ENCODE measurements at places on chromosomes 7 and 10.

DNA sequence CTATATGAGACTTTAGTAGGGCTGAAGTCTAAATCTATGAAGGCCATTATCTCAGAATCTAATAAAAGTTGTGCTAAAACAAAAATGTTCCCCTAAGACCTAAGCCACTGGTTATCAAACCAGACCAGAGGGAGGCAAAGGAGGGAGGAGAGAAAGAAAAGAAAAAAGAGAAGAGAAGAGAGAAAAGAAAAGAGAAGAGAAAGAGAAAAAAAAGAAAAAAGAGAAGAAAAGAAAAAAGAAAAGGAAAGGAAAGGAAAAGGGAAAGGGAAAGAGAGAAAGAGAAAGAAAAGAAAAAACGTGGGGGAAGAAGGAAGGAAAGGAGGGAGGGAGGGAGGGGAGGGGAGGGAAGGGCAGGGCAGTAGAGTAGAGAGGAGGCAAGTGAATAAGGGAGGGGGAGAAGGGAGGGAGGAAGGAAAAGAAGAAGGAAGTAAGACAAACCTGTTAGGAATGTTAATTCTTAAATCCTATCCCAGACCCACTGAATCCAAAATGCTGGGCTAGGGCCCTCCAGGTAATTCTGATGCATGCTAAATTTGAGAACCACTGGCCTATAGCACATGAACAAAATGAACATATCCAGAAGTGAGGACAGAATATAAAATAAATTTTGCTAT, 98.9 kb downstream of the TPK1 start:
- no peak for DNase-seq

DNA sequence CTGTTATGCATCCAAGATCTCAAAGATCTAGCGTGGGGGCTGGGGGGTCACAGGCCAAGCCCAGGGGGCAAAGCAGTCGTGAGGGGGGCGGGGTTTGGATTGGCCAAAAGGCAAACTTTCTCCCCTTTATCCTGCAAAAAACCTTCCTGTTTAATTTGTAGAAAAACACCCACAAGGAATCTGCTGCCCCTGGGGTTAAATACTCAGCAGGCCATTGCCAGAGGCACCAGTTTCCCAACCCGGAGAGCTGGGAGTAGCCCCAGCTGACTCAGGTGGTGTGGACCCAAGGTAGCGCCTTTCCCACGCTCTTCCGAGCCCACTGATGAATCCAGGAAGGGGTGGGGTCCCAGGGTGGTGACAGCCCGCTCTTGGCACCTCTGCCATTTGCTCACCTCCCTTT, 21.4 kb downstream of the KCP start:
- no peak for DNase-seq

- DNase-seq: no peak
Observed at GRCh38 chr7:37683246-37684120, at the start of gene GPR141. Gene GPR141 (plus strand): TSS chr7:37683766. CDS start chr7:37740394, 56,628 bp downstream.

DNA sequence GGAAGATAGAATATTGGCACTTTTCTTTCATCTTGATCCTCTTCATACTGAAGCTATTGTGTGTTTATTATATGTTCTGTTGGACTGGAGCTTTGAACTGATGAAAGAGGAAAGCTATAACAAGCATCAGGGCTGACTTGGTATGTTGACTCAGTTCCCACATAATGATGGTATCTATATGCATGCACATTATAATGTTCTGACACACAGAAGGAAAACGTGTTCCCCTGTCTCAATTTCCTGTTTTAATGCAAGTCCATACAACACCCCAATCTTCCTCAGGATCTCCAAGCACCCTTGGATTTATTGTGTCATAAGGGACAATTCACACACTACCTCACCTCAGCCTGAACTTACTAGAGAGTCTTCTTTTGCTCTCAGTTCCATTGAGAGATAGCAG, 8.3 kb upstream of the WASL start:
- DNase-seq: no peak

DNA sequence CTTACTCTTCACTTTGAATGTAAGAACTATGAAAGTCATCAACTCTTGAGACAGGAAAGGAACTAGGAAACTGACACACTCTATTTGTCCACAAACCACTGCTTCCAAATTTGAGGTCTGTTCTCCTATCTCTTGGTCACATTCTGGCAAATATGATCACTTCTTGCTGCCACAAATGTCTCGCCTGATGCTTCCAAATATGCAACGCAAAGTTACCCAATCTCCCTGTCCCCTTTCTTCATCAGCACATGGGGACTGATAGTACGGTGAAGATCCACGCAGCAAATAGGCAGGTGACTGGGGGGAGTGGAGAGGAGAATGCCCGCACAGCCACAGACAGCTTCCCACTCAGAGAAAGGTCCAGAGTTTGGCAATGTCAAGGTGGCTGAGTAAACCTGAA, 92.6 kb upstream of the TCF7L2 start:
- DNase-seq: no peak

DNA sequence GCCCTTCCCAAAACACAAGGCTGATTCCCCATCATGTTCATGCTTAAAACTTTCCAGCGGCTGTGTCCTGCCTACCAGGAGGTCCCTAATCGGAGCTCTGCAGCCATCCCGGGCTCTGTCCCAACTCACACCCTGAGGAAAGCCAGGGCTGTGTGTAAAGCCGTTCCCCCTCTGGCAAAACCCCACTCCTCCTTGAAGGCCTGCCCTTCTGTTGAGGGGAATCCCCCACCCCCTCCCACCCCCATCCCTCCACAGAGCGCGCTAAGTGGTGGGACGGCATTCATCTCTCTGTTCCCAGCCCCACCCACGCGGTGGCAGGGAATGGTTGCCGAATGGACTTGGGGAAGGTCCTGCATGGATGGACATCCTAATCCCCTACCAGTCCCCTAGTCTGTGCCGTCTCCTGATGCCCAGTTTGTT, 667 bp upstream of the TMEM120A start:
- no peak for DNase-seq

DNA sequence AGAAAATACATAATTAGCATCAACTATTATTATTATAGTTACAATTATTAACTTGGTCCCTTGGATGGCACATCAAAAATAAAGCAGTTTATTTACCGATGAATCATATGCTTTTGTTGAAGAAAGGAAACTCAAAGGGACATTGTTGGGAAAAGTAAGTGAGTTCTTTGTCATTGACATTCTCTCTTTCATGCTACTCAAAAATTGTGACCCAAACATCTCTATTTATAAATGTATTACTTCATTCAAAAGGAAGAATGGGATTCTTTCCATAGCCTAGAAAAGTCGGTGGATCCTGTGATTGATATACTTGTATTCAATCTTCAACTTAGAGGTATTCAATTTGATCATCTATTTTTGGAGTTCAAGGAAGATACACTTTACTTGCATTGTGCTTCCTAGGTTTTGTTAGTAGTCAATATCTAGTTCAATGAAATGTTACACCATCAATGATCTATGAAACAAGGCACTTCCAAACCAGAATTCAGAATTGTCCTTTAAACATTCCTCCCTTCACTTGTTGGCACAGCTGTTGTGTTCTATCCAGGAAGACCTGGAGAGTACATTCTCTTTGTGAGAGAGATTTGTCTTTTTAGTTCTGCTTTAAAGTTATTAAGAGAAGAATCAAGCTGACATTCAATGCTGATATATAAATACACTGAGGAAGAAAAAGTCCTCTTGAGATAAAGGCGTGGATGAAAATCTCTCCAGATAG, 235.2 kb downstream of the TMEM26 start:
- DNase-seq: no peak

- DNase-seq: no peak
Observed at GRCh38 chr7:20745702-20746101, 41.0 kb downstream of the SP8 start.

- DNase-seq: no peak
Observed at GRCh38 chr10:20767028-20767427, 130.1 kb downstream of the NEBL start.

DNA sequence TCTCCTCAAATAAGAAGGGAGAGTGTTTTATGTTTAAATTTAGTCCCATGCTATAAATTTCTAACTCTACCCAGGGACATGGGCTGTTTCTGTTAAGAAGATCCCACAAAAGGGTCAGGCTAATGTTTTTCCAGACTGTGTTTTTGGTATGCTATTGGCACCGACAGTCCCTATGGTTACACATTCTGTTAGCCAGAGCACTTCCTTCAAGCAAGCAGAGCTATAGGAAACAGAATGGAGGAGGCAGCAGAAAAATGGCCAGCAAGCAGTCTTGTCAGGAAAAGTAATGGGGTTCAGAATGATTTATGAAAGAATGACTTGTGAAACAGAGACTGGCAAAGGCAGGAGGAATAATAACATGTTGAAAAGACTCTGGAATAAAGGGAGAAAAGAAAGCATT, 44.8 kb upstream of the PHYHIPL start:
- no peak for DNase-seq

GRCh38 chr10:48610585-48611093, 5.8 kb upstream of the ARHGAP22 start:
- DNase-seq: no peak

DNA sequence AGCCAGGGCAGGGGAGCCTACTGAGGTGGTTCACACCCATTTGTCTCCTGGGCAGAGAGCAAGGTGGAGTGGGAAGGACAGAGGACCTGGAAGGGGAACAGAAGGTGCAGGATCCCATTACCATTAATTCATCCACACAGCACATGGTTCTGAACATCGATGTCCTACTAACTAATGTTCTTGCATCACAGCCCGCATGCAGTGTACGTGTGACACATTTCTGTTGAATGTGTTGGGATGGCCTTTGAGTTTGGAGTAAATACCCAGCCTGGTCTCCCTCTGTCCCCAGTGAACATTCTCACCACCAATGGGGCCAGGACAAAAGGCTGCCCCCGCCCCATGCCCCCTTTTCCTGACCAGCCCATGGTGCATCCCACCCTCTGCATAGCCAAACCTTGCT, 46.3 kb downstream of the FAM241B start:
- no peak for DNase-seq

- no peak for DNase-seq
Observed at GRCh38 chr10:1361411-1362105, 305.4 kb downstream of the WDR37 start.

DNA sequence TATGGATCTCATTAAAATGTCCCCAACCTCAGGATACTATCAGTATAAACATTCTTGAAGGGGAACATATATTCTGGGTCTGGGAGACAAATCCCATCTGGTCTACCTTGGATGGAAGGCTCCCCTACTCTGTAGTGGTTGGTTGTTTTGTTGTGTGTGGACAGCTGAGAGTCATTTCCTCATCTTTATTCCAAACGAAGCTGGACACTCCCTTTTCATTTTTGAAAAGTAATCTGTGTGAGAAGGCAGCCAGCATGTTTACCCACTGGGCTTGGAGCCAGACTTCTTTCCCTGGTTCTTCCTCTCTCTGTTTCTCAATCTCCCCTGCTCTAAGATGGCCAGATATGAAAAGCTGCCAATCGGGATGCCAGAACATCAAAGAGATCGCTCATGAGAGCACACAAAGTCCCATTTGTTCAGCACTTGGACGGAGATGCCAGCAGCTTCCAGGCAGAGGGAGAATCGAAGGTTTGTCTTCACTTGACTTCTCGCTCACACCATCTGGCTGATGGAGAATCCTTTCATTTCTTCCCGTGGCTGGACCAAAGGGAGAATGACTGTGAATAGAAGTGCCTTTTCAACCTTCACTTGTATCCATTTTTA, 108.1 kb upstream of the AGR3 start:
- DNase-seq: peak; percentile 83

DNA sequence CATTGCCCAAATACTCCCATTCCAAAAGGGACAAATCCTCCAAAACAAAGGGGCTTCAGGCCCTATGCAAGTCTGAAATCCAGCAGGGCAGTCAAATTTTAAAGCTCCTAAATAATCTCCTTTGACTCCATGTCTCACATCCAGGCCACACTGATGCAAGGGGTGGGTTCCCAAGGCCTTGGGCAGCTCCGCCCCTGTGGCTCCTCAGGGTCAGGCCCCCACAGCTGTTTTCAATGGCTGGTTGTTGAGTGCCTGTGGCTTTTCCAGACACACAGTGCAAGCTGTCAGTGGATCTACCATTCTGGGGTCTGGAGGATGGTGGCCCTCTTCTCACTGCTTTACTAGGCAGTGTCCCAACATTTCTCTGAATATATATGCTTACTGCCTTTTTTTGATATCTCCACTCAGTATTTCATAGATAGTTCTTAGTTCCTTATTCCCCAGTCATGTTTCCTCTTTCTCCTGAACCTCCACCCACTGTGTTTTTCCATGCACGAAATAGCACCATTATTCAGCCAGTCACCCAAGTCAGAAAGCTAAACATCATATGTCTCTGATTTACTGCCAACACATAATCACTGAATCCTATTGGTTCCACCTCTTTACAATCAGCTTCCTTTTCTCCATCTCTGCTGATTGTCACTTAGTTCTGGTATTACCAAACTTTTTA, 172.6 kb upstream of the CACNA2D1 start:
- DNase-seq: no peak

DNA sequence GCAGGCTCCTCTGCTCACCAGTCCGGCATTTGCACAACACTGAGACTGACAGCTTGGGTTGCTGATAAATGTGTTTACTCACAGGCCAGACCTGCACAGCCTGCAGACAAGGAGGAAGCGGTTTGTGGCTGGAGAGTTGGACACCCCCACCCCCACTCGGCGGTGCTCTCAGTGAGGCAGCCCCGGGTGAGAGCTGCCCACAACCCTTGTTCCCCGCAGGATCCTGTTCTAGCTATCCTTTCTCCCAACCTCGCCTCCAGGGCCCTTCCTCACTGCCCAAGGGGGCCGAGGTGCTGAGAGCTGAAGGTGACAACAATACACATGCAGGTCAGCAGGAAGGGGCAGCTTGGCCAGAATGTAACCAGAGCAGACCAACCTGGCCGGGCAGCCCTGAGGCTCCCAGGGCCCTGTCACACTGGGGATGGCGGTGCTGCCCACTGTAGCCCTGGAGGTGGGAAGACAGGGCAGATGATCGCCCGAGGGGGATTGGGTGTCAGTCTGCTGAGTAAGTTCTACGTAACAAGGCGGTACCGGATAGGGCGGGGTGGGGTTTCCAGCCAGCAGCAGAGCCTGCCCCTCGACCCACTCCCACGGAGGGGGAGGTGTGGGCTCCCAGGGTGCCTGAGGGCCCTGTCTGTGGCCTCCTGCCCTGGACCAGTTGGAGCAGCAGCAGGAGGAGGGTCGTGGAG, 2.1 kb upstream of the ADAM8 start:
- no peak for DNase-seq

DNA sequence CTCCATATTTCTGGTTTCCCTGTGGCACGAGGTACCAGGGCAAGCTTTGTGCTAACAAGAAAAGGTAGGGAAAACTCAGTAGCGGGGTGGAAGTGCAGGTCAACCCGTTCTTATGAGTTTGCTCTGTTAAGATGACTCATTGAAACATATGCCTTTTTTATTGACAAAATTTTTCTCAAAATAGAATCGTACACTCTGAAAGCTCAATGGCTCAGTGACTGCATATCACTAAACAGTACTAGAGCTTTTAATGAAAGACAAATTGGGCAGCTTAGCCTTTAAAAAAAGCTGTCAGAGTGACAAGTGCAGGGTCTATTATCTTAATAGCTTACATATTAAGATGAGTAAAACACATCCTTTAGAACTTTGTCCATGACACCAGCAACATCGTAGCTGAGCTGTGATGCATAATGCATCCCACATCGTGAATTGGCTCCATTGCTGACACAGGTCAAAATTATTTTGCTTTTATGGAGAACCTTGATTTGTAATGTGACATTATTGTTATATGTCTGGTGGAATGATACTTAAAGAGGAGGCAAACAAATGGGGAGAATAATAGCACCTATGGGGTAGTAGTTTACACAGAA, 264.4 kb downstream of the ETV1 start:
- DNase-seq: no peak

- DNase-seq: no peak
Observed at GRCh38 chr10:61898435-61898778, 3.1 kb upstream of the ARID5B start.

- no peak for DNase-seq
Observed at GRCh38 chr7:24907311-24907886, 72.6 kb downstream of the OSBPL3 start.

- DNase-seq: peak; percentile 81
Observed at GRCh38 chr7:191105-191980, 1.0 kb upstream of the FAM20C start.

Measured in right atrium auricular region (tissue), 2 donors.